Omental fat pad (tissue), 4 donors: ENCODE measurements at places on chromosomes 6 and 20.

DNA sequence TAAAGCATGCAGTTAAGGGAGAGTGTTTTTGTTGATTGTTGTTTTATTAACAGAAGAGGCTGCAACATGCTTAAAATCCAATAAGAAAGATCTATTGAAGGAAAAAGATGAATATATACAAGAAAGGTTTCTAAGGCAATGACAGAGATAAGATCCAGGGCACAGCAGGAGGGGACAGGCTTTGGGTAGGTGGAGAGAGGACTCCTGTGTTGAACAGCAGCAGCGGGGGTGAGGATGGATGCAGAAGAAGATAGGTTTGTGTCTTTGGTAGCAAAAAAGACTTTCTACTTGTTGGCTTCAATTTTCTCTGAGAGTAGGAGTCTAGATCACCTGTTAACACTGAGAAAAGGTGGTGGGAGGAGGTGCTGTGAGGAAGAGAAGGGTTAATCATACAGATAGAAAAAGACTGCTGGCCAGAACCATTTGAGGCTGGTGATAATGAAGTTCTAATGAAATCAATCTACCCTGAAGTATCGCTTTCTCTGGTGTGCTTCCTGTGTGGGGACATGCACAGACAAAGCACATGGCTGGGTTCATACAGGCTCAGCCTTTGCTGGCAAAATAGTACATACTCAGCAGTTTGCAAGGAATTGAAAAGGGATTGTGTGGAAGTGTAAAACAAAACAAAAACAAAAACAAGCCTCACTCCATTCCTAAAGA is 17.2 kb upstream of the DST start:
- no peak for DNase-seq

- DNase-seq, result no peak
Measured at GRCh38 chr20:21151791-21152190, 25.9 kb downstream of the KIZ start.

DNA sequence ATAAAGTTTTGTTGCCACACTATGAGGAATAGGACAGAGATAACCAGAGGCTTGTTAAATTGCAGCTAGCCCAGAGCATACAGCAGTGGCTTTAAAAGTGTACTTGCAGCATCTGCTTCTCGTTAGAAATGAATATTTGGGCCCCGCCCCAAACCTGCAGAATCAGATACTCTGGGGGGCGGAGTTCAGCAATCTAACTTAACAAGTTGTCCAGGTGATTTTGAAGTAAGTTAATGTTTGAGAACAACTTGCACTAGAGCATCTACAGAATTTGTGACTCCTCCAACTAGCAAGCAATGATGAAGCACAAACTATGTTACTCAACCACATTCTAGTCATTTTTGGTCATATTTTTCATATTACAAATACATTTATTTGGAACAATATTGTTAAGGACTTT is 10.6 kb upstream of the SUPT3H start:
- no peak for DNase-seq

DNA sequence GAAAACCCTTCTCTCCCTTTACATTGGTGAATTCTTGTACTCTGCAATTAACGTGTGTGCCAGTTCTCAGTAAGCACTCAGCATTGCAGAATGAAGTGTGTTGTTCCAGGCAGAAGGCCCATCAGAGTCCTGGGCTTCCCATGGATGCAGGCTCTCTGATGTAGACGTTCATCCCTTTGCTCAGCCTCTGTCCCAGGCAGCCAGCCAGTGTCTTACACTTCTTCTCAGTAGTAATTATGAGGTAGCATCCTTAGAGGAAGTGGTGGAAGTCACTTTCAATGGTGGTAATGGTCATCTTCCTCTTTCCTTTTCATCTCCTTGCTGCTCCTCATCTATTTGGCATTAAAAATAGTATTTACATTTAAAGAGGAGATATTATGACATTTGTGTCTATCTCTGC is 66.7 kb upstream of the FYN start:
- no peak for DNase-seq

GRCh38 chr6:164665328-164665727 is 644.1 kb downstream of the C6orf118 start:
- no peak for DNase-seq

DNA sequence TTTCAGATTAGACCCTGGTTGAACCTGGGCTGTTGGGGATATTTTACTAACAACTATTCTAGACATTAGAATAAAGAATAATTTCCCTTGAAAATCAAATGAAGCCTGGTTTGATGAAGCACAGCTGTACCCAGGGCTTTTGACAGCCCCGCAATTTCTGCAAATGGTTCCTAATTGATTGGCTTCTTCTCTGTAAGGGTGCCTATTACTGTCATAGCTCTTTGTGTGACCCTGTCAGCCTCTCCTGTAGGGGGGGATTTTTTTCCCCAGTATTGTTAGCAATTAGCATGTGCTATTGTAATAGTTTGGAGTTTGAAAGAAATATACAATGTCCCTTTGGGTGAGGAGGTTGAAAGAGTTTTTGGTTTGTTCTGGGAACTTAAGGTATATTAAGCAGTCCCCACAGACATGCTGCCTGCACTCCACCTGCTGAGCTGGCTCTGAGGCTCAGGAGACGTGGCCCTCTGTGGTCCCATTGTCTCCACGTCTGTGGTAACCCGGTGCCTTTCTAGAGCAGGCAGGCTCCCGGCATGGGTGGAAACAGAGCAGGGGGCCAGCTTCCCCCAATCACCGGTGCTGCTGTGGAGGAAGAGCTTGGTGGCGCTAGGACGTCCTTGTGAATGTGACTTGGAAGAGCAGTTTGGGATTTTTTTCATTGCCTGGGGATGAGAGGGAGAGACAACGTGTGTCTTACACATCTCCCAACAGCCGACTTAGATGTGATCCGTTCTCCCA is 47.3 kb upstream of the CLDN20 start:
- DNase-seq, result no peak

GRCh38 chr6:1908784-1909183 is 299.1 kb downstream of the FOXC1 start:
- DNase-seq, result no peak

DNA sequence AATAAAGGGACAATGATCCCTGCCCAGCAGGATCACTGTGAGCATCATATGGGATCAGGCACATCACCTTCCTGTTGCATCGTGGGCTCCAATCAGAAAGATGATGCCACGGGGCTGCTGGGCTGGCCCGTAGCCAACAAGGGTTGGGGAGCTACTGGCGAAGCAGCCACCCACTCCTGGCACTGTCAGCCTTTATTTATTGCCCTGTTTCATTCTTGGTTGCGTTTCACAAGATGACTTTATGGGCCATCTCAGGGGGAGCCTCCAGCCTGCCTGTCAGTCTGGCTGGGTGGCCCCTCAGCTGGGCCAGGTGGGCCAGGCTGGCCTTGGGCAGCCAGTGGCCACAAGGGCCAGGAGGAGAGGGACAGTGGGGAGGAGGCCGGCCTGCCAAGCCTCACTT is 17.3 kb downstream of the VSTM2L start:
- no peak for DNase-seq

- no peak for DNase-seq
Measured at GRCh38 chr6:69128411-69128810, 493.3 kb downstream of the ADGRB3 start.

DNA sequence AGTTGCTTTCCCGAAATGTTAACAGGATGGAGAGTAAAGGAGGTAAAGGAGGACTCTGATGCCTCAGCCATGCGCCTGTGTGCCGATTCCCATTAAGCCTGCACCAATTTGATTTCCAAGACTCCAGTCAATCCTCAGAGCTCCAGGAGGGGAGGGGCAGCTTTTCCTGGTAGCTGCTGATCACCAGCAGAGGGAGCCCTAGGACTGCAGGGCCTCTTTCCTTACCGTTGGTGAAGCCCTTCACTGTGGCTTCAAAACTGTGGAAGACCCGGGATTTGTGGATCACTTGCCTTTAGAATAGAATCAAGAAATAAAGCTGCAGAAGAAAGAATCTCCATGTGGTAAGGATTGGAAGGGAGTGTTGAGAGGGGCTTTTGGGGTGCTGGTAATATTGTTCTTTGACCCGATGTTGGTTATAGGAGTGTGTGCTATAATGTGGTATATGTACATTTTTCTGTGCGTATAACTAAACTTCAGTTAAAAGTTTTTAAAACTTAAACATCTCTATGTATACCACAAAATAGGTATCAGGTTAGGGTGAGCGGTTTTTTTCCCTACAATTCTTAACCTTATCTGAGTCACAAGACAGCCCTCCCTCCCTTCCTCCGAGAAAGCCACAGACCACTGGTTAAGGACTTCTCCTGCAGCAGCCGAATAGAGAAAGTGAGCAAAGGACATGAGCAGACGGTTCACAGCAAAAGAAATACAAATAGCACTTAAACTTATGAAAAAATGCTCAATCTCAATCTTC is 6.9 kb upstream of the OSER1 start:
- DNase-seq, result no peak

DNA sequence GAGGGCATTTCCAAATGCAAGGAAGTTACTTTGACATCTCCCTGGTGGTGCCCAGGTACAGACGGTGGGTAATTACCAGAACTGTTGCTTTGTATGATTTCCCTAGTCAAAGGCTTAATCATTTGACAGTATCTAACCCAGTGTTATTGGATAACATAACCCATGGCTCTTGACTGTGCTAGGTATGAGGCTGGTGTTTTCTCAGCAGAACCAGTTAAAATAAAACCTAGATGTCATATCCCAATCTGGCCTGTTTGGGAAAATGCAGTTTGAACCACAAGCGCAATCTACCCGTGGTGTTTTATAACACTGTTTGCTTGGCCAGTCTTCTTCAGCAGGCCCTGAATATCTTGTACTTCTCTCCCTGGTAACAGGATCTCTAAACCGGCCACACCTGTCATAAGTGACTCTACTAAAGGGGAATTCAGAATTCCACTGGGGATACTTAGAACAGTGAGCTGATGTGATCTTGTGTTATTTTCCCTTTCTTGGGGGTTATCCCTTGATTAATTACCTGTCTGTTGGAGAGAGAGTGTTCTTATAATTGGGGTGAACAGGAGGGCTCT is 32.8 kb downstream of the PPP1R14C start:
- DNase-seq, result no peak

DNA sequence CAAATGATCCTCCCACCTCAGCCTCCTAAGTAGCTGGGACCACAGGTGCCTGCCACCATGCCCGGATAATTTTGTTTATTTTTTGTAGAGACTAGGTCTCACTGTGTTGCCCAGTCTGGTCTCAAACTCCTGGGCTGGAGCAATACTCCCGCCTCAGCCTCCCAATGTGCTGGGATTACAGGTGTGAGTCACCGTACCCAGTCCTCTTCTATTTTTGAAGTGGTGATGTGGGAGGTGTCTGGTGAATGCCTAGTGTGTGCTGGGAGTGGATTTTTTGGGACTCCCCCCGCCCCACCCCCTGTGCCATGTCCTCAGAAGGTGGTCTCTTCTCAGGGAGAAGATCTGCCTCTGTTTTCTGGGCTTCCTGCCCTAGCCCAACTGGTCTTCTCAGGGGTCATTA is 47.9 kb upstream of the CLDN20 start:
- no peak for DNase-seq
